GM23248 (cell line): ENCODE measurements at places on chromosomes 12 and 14. TPM values are rescaled to one million over a fixed set of nuclear protein-coding genes. Genes with fewer than 3 reads are reported as not detected.
A peak's percentile ranks its signal among the peaks of the same experiment; 100 is the strongest.

DNA sequence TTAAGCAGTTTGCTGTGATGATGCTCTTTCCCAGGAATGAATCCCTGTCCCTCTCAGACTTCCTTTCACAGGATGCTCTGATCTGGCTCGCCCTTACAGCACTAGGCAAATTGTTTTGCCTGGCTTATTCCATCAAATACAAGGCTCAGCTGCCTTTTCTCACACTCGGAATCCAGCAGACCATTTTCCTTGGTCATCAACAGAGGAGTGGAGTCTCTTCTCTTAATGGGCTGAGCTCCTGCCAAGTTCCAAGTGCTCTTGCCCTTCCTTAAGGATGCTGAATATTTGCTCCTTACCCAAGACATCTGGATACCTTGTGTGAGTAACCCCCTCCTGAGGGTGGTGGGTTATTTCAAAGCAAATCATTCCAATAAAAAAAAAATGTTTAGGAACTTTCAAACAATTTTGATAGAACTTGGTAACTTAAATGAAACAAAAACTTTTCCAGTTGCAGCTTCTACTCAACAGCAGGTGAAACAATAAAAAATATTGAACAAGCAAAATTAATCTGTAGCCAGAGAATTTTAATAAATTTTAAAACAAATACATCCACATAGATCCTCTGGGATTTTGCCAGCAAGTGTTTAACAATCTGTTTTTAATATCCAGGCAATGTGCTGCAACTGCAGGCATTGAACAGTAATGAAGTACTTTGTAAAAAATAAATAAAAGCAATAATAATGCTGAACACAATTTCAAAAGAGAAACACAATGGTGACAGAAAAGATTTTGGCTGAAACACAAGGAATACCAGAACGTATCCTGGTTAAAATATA lies 264.0 kb upstream of the FAR2 start:
- no peak overlapping the region for H3K4me3 ChIP-seq
- no peaks in the 10 kb centered on the region for H3K4me1 ChIP-seq
- H3K36me3 ChIP-seq = no peaks in the 10 kb centered on the region
- no peaks in the 10 kb centered on the region for H3K27me3 ChIP-seq

DNA sequence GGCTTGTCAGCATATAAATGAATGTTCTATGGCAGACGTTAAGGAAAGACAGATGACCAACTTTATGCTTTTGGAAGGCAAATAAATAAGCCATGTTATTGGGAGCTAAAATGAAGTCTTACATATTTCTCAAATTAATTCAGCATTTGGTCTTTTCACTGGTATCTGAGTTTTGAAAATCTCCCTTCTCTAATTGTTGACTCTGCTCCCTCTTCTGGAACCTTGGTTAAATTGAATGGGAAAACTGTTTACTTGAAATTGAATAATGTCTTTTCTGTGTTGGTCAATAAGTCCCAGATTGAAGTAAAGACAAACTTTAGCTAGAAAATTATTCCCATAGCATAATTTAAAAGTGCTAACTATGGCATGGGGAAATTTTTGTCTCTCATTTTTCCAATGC lies 38.7 kb downstream of the LGR5 start:
- no peak overlapping the region for H3K27ac ChIP-seq
- H3K27me3 ChIP-seq = no peaks in the 10 kb centered on the region; the same call in 1 of the 2 replicates
- DNase-seq = no peak
- no peaks in the 10 kb centered on the region for H3K36me3 ChIP-seq
- no peak overlapping the region for H3K4me3 ChIP-seq
- peaks cover 24% of the 10 kb centered on the region; the same call in 1 of the 2 replicates for H3K4me1 ChIP-seq

- H3K4me3 ChIP-seq = no peak overlapping the region
- H3K27ac ChIP-seq = no peak overlapping the region
- H3K4me1 ChIP-seq = no peaks in the 10 kb centered on the region
- no peaks in the 10 kb centered on the region for H3K36me3 ChIP-seq
Observed at GRCh38 chr14:64217834-64218233, 76.3 kb downstream of the ESR2 start.

- H3K4me3 ChIP-seq = no peak overlapping the region
- H3K36me3 ChIP-seq = no peaks in the 10 kb centered on the region
- peak; percentile 53 for DNase-seq
- H3K27me3 ChIP-seq = no peaks in the 10 kb centered on the region
- H3K27ac ChIP-seq = no peak overlapping the region
Observed at GRCh38 chr14:23492618-23493272, 23.2 kb downstream of the NGDN start.

GRCh38 chr12:45334396-45334795 lies 118.5 kb downstream of the ANO6 start:
- no peak overlapping the region for H3K27ac ChIP-seq
- no peak for DNase-seq
- no peak overlapping the region for H3K4me3 ChIP-seq
- H3K4me1 ChIP-seq = peaks cover 18% of the 10 kb centered on the region
- H3K27me3 ChIP-seq = no peaks in the 10 kb centered on the region

- H3K27me3 ChIP-seq = no peaks in the 10 kb centered on the region
- no peaks in the 10 kb centered on the region; the same call in 1 of the 2 replicates for H3K4me1 ChIP-seq
- no peak for DNase-seq
- no peak overlapping the region for H3K4me3 ChIP-seq
- no peak overlapping the region for H3K27ac ChIP-seq
Observed at GRCh38 chr14:51341338-51341737, 101.3 kb downstream of the TMX1 start.

GRCh38 chr14:61620130-61620946 lies 75.0 kb upstream of the HIF1A start:
- H3K27me3 ChIP-seq = no peaks in the 10 kb centered on the region
- H3K4me3 ChIP-seq = peak overlapping the region; percentile 11; the same call in 1 of the 2 replicates
- H3K4me1 ChIP-seq = peaks cover 57% of the 10 kb centered on the region
- peak; percentile 95 for DNase-seq
- H3K27ac ChIP-seq = peak overlapping the region; percentile 84

Gene WSCD2
- total RNA-seq = not detected in 2 replicates
